Activated naive CD8-positive, alpha-beta T cell treated with anti-CD3 and anti-CD28 coated beads, Interleukin-2, amount 50 U/mL, for 16 hours (primary cell): ENCODE measurements at places on chromosomes 16 and 17.

DNA sequence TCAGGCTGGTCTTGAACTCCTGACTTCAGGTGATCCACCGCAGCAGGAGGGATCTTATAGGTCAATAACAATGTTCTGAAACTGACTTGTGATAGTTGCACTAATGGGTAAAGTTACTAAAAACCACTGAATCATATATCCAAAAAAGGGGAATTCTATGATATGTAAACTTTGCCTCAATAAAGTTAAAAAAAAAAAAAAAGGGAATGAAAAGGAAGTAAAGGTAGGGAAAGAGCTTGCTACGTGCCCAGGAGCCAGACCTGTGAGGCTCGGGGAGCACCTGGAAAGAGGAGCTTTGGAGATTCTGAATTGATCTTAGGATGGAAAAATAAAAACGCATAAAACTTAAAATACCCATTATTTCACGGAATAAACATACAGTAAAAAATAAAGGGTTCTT lies 20.8 kb upstream of the TRAP1 start:
- no peak for DNase-seq

DNA sequence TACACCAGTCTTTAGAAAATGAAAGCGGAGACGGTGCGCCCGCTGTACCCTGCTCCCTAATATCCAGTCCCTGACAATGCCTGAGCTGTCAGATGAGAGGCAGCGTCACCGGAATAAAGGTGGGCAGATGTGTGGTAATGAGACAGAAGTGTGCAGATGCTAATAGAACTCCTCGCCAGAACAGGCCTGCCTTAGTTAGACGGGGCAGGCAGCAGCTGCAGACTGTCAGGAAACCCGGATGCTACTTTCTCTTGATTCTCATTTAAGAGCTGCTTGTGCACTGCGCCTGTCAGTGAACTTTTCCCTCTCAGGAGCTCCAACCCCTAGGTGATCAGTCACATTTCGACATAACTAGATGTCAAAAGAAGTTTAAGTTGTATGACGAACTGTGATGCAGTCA lies 221.8 kb upstream of the IRX3 start:
- no peak for DNase-seq

DNA sequence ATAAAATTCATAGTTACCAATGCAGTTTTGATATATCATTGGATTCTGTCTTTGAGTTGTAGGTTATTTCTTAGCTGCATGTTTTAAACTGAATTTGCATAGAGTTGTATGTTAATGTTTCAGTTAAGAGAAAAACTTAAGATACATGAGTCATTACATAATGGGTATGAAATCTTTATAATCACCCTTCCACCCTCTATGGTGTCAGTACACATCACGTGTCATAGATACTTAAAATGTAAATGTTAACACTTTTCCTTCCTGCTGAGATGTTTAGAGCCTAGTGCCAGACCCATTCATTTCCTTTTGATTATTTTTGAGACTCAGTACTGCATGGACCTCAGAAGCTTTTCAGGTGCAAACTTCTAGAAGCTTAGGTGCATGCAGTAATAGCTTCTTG lies 20.5 kb downstream of the ZNF207 start:
- no peak for DNase-seq

DNA sequence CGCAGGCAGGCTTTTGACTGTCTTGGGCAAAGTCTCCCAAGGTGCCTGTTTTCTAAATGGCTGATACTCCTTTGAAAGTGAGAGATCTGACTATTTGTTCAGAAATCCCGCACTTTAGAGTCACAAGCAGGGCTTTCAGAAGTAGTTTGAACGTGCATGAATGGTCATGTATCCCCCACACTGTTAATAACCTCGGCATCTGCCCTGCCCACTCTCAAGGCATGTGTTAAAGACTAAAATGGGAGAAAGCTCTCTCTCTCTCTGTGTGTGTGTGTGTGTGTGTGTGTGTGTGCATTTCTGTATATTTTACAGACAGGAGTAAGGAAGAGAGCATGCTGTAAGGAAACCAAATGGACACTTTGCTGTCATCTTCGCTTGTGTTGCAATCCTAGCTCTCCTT lies 163.7 kb downstream of the MAF start:
- DNase-seq, result no peak

DNA sequence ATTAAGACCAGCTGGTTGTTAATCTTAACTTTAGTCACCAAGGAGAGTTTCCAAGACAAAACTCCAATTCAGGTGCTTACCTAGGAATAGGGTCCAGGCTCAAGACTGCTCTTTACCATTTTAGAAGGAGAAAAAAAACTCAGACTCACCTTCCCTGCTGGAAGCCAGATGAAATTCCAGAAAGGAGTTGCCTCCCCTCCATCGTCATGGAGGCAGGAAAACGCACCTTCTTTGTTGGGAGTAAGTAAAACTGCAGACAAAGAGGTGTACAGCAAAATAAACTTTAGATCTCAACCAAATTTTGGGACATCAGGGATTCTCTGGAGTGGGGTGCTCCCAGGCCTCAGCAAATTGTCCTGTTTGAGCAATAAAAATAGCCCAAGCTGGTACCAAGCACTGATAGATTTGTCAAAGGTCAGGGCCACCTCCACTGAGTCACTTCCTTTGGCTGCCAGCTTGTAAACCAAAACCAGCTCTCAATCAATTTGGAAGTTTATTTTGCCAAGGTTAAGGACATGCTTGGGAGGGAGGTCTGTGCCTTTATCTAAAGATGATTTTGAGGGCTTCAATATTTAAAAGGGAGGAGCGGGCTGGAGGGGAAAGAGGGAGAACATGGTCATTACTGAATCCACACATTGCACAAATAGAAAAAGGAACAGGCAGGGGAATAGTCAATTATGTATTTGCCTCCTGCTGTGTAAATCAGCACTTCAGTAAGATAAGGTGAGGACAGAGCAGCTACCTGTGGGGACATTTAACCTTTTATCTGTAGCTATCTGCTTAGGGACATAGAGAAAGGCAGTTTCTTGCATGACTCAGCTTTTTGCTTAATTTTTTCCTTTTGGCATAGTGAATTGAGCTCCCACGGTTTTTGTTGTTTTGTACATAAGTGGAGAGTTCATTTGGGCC lies 1.5 kb upstream of the ALDH3A2 start:
- no peak for DNase-seq

- no peak for DNase-seq
Measured at GRCh38 chr17:70201872-70202419, 32.6 kb downstream of the KCNJ2 start.

- DNase-seq, result no peak
Measured at GRCh38 chr16:10906482-10906881, 29.5 kb downstream of the CIITA start.

DNA sequence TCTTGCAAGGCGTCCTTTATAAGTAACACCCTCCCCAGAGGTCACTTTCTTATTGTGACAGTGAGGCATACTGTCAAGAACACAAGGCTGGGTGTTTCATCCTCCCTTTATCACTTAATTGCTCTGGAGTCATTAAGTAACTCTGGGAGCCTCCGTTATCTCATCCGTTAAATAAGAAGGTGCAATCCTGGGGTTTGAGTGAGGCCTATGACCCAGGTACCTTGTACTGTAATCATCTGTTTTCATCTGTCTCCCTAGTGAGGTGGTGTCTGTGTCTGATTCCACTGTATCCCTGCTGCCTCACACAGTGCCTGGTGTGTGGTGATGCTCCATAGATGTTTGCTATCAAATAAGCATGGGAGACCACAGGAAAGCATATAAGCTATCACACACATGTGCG lies 17.7 kb downstream of the TNS4 start:
- DNase-seq, result no peak

- no peak for DNase-seq
Measured at GRCh38 chr17:70251706-70252105, 82.4 kb downstream of the KCNJ2 start.

- DNase-seq, result no peak
Measured at GRCh38 chr16:15641753-15642556, 999 bp downstream of the MARF1 start.

GRCh38 chr16:11475896-11476630 lies 110.7 kb downstream of the LITAF start:
- no peak for DNase-seq

- peak; percentile 32 for DNase-seq
Measured at GRCh38 chr17:82236142-82236971, 7.5 kb downstream of the SLC16A3 start.

- DNase-seq, result no peak
Measured at GRCh38 chr16:17431968-17432625, 38.7 kb downstream of the XYLT1 start.

- no peak for DNase-seq
Measured at GRCh38 chr17:29870836-29871465, 59.1 kb downstream of the SSH2 start.

DNA sequence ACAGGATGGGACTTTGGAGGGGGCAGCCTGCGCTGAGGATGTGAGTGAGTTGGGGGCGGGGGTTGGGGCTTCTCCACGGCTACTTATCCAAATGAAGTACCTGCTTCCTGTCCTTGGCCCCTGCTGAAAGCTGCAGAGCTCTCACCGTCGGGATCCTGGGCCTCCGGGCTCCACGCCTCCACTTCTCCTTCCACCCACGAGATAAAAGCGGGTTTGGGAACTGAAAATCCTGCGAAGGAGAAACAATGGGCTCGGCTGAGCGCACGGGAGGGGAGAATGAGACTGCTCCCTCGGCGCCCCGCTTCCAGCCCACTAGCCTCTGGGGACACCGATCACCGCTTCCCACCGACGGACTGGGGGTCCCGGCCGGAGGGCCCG lies 486 bp downstream of the ZNF785 start:
- no peak for DNase-seq

DNA sequence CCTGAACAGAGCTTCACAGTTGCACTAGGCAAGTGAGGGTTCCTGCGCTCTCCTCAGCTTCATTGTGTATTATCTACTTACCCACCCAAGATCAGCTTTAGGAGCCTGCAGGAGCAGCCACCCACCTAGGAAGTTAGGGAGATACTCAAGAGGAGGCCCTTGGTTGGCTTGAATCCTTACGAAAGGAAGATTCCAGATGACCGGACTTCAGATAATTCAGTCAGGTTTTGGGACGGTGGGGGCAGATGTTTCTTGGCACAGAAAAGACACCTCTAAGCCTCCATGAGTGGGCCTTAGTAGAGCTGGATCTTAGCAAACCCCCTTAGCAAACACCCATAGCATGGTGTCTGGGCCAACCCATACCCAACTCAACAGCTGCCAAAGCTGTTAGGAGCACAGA lies 2.4 kb upstream of the CBFB start:
- no peak for DNase-seq

DNA sequence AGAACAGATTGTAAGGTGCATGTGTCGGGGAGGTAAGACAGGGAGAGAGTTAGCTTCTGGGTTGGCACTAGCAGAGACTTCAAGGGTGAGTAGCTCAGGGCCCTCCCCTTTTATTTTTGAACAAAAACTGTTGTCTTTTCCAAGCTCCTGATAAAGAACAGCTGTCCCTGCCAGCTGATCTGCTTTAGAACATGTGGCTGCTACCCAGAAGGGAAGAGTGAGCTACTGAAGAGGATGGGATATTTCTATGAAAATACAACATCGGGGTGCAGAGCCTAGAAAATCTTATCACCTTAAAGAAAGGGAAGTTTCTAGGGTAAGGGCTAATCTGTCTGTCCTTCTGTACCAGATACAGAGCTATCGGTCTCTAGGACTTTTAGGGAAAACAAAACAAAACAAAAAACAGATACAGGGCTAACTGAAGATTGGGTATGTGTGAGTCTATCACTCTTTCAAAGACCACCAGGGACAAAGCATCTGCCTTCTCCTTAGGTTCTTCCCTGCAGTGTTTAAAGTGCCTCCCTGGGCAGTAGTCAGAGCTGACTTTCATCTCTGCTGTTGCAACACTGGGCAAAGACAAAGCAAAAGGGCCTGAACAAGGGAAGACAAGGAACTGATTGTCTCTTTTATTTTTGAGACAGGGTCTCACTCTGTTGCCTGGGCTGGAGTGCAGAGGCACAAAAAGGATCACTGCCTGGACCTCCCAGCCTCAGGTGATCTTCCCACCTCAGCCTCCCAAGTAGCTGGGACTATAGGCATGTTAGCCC lies 5.0 kb upstream of the DHRS13 start:
- no peak for DNase-seq

GRCh38 chr16:6777624-6778023 lies 555.0 kb upstream of the RBFOX1 start:
- DNase-seq, result no peak

DNA sequence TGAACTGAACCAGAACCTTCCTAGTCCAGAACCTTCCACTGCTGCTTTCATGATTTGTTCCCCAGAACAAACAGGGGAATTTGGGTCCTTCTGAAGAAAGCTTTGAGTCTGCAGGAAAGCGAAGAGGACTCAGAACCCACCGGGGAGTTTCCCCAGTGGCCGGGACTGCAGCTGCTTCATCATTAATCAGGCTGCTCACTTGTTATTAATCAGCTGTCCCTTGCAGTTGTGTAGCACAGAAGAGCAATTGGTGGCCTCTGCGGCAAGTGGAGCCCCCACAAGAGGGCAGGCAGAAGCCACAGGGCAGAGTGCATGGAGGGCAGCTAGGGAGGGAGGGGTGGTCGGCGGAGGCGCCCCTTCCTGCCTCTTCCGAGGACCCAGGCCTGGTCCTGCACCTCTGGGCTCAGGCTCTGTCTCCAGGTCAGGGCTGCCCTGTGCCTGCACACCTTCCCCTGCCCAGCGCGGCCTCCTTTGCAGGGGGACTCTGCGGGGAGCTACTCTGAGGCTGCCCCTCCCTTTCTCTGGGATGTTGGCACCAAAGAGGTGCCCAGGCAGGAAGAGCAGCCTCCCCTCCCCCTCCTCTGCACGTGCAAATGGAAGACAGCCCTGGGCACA lies 6.9 kb downstream of the CCL17 start:
- DNase-seq, result no peak

- DNase-seq, result no peak
Measured at GRCh38 chr16:85750827-85751697, at the start of gene C16orf74. C16orf74 (minus strand) TSS chr16:85751096; CDS start chr16:85735217, 15,879 bp downstream.

GRCh38 chr16:56191835-56192634 lies 746 bp downstream of the GNAO1 start:
- DNase-seq, result no peak

GRCh38 chr16:13920510-13920818 lies 510 bp downstream of the ERCC4 start:
- DNase-seq, result no peak

DNA sequence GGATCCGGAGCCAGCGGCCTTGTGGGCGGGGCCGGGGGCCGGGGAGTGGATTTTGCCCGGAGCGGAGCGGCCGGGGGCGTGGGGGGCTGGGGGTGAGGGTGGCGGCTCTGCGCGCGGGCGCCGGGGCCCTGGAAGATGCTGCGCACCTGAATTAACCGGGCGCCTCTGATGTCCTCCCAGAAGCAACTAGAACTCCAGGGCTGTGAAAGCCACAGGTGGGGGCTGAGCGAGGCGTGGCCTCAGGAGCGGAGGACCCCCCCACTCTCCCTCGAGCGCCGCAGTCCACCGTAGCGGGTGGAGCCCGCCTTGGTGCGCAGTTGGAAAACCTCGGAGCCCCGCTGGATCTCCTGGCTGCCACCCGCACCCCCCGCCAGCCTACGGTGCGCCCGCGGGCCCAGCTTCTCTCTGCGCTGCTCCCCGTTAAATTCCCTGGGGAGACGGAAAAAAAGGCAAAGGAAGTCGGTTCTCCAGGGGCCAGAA lies 549 bp downstream of the SLC26A11 start:
- no peak for DNase-seq
